ENCODE measurements at places on chromosomes 1 and 21.

- DNase-seq: no peak
Observed at GRCh38 chr1:214337511-214337910, 56.6 kb downstream of the SMYD2 start.

DNA sequence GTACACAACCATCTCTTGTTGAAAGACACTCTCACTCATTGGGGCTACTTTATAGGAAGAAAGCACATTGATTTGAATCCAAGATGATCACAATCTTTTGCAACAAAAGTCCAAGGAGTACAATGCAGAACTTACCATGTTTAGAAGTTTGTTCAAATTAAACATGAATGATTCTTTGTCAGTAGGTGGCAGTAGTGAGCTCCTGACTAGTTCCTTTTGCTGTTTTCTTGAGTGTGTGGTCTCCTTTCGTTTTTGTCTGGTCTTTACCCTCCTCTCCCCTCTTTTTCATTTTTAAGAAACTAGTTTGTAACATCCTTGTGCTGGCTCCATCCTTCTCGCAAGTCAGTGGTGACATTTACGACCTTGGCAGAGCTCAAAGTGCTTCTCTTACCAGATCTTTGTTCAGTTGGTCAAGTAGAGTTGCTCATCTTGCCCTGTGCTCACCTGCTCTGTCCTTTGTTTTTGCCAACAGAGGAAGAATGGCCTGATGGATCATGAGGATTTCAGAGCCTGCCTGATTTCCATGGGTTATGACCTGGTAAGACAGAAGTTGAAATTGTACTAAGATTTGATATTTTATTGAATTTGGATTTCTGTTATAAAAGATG, 35.7 kb upstream of the MTR start:
- no peak for DNase-seq

DNA sequence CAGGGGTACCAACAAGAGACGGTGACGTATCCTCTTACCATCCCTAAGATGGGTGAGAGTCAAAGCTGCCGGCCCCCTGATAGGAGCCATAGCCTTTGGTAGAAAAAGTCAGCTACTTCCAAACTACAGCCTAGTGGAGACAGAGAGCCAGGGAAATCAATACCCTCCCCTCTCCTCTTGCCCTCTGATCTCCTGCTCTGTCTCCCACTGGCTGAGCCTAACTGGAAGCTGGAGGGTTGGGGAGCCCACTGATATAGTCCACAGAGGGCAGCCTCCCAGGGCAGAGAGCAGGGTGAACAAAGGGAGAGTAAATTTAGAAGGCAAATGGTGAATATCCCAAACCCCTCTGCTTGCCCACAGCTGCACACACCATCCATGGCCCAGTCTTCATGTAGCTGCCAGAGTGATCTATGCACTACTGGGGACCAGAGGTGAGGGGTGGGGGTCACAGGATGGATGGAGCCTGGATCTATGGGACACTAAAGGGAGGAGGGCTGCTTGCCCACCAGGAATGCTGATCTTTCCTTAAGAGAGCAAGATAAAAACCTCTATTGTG, 80.0 kb downstream of the DHRS3 start:
- no peak for DNase-seq

- DNase-seq: no peak
Observed at GRCh38 chr1:2530513-2531361, 674 bp upstream of the HES5 start.
